IMR-90 (cell line): ENCODE measurements at places on chromosomes 1 and 21.
A peak's percentile ranks its signal among the peaks of the same experiment; 100 is the strongest.

GRCh38 chr1:180911640-180912191 is 981 bp upstream of the KIAA1614 start:
- peak; percentile 19 for DNase-seq

GRCh38 chr1:157307491-157307890 is 169.3 kb upstream of the ETV3 start:
- DNase-seq, result no peak

DNA sequence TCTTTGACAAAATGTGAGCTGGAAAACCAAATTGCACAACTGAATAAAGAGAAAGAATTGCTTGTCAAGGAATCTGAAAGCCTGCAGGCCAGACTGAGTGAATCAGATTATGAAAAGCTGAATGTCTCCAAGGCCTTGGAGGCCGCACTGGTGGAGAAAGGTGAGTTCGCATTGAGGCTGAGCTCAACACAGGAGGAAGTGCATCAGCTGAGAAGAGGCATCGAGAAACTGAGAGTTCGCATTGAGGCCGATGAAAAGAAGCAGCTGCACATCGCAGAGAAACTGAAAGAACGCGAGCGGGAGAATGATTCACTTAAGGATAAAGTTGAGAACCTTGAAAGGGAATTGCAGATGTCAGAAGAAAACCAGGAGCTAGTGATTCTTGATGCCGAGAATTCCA is 42.7 kb downstream of the CENPF start:
- no peak for DNase-seq

DNA sequence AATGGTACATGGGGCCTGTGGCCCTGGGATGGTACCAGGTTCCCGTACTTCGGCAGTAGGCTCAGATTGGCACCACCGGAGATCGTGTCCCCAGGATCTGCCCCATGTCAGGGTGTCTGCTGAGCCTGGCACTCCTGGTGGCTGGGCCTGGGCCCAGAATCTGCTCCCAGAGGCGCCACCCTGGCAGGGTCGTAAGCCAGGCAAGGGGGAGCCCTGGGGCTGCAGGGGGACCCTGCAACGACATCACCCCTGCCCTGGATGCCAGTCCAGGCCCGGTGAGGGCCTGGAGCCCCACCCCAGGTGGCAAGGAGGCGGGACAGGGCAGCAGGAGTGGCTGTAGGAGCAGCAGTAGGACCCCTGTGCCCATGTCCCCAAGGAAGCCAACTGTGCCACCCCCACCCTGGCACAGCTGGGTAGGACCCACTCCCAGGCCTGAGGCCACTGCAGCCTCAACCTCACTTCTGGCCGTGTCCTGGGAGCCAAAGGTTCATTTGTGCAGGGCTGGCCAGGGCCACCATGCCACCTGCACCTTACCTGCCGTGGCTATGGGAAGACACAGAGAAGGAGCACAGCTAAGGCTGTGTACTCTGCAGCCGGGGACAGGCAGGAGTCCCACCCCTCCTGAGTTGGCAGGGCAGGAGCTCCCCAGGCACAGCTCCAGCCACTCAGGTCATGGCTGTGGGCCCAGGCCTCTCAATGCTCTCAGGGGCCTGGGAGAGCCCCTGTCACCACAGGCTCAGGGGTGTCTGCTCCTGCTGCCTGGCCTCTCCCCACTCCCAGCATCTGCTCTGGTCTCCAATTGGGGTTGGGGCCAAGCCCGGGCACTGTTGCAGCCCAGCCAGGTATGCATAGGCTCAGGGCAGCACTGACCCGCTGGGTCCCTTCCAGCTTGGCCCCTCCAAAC is 141.7 kb downstream of the EIF4G3 start:
- no peak for DNase-seq

GRCh38 chr1:222654849-222655248 is 37.0 kb downstream of the MIA3 start:
- no peak for DNase-seq

DNA sequence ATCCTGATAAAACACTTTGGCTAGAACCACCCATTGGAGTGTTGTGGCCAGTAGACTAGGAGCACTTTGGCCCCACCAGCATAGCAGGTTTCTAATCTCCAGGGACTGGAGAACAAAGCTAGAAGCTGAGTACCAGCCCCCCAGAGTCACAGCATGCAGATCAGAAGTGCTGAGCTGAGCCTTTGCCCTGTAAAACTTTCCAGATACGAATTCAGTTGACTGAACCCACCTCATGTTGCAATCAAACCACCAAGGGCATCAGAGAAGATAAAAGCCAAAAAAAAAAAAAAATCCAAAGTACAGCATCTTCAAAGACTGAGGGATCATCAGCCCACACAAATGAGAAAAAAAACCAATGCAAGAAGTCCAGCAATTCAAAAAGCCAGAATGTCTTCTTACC is 8.7 kb upstream of the CD53 start:
- DNase-seq, result no peak

DNA sequence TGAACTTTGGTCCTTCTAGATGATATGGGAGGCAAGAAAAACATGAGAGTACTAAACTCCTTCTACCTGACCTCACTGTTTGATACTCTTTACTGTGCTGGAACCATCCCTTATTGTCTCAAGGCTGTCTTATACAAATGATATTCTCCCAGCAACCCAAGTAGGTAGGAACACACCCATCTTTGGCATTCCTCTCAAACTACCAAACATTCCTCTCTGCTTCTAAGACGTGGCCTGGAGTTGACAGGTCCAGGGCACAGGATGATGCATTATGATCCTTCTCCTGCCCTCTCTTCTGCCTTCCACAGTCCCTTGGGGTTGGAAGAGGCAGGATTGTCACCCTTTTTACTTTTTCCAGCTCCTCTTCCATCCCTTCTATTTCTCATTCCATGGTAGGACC is 90.5 kb downstream of the SPATA17 start:
- no peak for DNase-seq

DNA sequence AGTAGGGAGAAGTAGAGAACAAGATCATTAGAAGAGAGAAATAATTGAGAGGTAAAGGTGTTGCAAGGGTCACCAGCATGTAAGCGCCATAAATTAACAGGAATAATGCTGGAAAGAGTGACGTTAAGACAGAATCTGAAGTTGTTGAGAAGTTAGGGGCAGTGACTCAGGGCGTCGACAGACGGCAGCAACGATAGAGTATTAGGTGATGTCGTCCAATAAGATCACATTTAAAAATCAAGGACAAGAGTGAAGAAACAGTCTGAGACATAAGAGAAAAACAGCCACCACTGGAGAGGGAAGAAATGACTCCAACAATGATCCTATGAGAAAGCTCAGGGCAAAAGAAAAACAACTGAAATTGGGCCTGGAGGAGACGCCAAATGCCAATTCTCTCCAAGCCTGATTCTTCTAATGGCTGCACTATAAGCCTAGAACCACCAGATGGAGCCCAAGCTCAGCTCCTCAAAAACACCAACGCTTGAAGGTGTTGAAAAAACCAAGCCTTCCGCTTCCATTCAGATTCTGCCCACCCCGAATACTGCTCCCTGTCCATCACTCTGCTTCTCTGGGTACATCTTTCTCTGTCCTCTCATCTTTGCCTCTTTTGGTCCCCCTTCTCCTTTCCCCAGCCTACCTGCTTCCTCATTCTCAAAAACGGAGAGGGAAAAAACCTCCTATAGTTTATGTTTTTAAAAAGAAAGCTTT is 70.0 kb downstream of the LUZP1 start:
- DNase-seq, result peak; percentile 77

GRCh38 chr1:17086751-17087150 is 32.5 kb downstream of the PADI2 start:
- no peak for DNase-seq

GRCh38 chr1:43522776-43523480 is 7.8 kb upstream of the PTPRF start:
- DNase-seq, result peak; percentile 93

- DNase-seq, result no peak
Observed at GRCh38 chr1:209059981-209060380, 523.5 kb upstream of the CAMK1G start.

- peak; percentile 20 for DNase-seq
Observed at GRCh38 chr1:119186471-119186870, 46.0 kb upstream of the WARS2 start.

GRCh38 chr1:4702932-4703331 is 48.5 kb downstream of the AJAP1 start:
- no peak for DNase-seq

DNA sequence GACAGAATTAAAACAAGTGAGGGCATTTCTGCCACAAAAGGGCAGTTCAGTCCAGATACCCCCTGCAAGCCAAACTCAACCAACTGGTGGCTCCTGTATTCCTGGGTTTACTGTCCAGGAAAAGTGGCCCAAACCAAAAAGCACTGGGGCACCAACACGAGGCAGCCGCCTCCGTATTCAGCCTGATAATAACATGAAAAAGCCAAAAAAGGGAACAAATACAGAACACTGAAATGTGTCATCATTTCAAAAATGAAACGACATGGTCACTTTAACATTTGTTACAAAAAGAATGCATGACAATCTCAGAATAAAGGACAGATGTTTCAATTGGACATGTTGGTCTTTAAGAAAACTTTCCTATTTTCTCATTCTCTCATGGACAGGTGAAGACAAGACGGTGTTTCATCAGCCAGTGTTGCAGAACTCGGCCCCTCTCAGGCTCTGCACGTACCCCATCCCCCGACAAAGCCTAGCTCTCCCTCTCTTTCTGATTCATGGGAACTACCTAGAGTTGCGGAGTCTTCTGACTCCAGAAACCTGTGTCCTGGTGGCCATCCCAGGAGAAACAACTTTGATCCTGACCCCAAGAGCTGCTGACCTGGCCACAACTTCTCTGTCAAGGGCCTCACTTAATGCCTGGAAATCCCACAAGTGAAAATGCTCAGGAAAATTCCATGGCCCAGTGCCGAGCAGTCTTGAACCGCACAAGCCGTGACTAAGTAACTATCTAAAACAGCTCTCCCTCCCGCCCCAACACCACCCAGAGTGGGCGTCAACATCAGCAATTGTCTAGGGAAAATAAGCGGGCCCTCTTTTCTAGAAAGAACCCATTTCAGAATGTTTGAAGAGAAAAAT is 27.1 kb downstream of the ZBTB17 start:
- DNase-seq, result peak; percentile 95

- DNase-seq, result peak; percentile 95
Observed at GRCh38 chr1:234975122-234975940, 153.3 kb downstream of the TOMM20 start.

GRCh38 chr1:114668784-114669561 is 876 bp downstream of the DENND2C start:
- peak; percentile 24 for DNase-seq

- DNase-seq, result no peak
Observed at GRCh38 chr1:226660410-226661182, 78.5 kb downstream of the ITPKB start.

GRCh38 chr1:221190249-221190648 is 311.0 kb downstream of the HLX start:
- DNase-seq, result no peak
